ENCODE measurements at places on chromosomes 1 and 21.

DNA sequence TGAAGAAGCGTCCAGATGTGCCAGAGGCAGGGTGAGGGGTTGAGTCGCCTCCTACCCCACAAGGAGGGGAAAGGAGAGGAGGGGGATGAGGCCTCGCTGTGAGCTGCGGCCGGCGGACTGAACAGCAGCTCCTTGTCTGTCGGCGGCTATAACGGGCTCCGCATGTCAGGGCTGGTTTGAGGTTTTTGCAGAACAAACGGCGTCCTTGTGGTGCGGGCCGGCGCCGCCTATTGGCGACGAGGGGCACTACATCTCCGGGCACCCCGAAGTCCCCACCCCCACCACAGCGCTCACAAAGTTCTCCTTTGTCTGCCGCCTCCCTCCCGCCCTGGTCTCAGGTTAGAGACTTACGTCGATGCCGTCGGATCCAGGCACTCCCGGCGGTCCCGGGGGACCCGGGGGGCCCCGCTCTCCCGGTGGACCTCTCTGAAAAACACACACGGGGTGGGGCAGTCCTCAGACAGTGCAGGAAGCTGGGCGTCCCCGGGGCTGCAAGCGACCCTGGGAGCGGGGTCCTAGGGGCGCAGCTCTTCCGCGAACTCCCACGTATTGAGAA is 1.8 kb downstream of the COL9A2 start:
- peak; percentile 70 for DNase-seq

- no peak for DNase-seq
Observed at GRCh38 chr1:24969596-24970398, 39.7 kb upstream of the RUNX3 start.

DNA sequence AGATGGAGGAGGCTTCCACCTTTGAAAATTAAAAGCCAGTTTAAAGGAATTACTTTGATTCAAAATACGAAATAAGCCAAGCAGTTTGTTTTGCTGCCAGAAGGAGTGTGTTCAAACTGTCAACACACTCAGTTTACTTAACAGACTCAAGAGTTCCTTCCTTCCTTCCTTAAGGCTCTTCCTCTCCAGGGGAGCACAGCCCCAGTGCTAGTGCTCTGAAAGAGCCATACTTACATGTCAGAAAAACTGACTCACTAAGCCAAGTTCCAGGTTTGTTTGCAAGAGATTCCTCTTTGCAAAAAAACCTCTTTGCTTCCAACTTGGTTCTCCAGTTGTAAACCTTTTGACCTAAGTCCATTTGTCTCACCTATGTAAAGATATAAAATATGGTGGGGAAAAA is 14.3 kb downstream of the SETD4 start:
- DNase-seq, result no peak

- DNase-seq, result no peak
Observed at GRCh38 chr21:31317688-31318087, 26.4 kb downstream of the TIAM1 start.

DNA sequence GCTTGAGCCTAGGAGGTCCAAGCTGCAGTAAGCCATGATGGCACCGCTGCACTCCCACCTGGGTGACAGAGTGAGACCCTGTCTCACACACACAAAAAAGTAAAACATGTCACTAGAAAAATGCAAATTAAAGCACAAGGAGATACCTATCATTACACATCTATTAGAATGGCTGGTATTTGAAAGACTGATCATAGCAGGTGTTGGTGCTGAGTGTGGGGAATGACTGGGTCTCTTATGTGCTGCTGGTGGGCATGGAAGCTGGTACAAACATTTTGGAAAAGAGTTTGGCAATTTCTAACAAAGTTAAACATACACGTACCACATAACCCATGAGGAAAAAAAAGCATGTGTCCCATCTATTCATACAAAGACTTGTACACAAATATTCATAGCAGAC is 142.1 kb upstream of the ZBTB40 start:
- no peak for DNase-seq

DNA sequence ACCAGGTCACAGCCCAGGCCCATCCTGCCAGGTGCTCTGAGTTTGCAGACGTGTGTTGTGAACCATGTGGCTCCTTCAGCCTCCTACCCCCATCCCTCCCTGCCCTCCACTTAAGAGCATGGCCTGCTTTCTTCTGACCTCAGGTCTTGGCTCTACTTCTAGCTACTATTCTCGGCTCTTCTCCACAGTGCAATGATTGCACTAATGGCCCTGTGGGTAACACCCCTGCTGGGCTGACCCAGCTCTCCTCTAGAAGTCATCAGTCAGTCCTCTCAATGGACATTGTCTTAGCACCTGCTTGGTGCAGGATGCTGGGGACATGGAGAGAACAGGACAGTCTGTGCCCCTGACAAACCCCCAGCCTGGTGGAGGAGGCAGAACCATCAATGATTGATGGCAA is 22.2 kb upstream of the IFFO2 start:
- DNase-seq, result no peak

- no peak for DNase-seq
Observed at GRCh38 chr1:54980528-54981241, at the start of gene TMEM61. TSS of gene TMEM61 (plus strand) at chr1:54980628. CDS start at chr1:54981066, 438 bp downstream.

- DNase-seq, result no peak
Observed at GRCh38 chr21:41067709-41068108, 100.3 kb upstream of the BACE2 start.

- DNase-seq, result no peak
Observed at GRCh38 chr1:112971006-112971405, 15.0 kb upstream of the SLC16A1 start.

DNA sequence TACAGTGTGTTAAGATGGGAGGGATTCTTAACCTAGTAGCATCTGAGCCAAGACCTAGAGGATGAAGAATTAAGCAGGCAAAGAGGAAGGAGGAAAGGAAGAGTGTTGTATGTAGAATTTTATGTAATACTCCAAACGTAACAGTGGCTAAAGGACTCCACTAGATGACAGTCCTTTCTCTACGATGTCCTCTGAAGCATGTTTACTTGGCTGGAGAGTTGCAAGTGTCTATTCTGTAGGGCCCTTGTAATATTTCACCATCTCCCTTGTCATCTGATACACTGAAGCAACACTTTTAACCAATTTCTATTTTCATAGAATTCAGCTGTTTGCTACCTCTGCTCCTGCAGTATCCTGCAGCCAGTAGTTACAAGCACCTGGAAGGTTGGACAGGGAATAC is 2.2 kb upstream of the YBX1 start:
- no peak for DNase-seq

- DNase-seq, result no peak
Observed at GRCh38 chr1:207304710-207305488, 16.6 kb upstream of the CD55 start.

DNA sequence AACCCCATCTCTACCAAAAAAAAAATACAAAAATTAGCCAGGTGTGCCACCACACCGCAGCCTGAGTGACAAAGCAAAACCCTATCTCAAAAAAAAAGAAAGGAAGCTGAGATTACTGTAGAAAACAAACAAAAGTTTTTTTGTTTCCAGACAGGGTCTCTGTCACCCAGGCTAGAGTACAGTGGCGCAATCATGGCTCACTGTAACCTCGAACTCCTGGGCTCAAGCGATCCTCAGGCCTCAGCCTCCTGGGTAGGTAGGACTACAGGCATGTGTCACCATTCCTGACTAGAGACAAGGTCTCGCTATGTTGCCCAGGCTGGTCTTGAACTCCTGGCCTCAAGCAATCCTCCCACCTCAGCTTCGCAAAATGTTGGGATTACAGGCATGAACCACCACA is 2.8 kb upstream of the PYGO2 start:
- DNase-seq, result no peak

- DNase-seq, result no peak
Observed at GRCh38 chr1:40879482-40880175, 17.5 kb upstream of the CITED4 start.

Measured in fibroblast of skin of left quadriceps (primary cell).